Natural killer cell (primary cell): ENCODE measurements at places on chromosomes 4 and X. TPM values are rescaled to one million over a fixed set of nuclear protein-coding genes. Genes with fewer than 3 reads are reported as not detected.

DNA sequence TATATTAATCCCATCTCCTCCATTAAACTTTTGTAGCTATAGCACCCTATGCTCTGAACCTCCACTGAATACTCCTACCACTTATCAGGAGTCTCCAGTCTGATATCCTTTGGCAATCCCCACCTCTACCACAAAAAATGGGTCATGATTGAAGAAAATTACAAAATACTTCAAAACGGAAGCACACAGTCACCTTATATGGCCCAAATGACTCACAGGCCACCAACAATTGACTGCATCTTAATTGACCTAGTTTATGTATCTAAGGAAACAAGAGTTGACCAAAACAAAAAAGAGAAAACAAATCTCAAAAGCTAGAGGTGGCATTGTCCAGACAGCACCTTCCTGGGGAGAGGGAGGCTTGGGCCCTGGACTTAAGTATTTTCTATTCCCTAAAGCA is 120.0 kb upstream of the DIAPH2 start:
- no peaks in the 10 kb centered on the region for H3K27me3 ChIP-seq
- no peak overlapping the region for H3K4me3 ChIP-seq
- no peak for DNase-seq
- H3K4me1 ChIP-seq = no peaks in the 10 kb centered on the region

The AVPR2 gene
- not detected for total RNA-seq

- no peaks in the 10 kb centered on the region for H3K4me1 ChIP-seq
- H3K27me3 ChIP-seq = no peaks in the 10 kb centered on the region
- no peak overlapping the region for H3K27ac ChIP-seq
- no peak for DNase-seq
Observed at GRCh38 chrX:11472381-11472780, 179.2 kb downstream of the AMELX start.

DNA sequence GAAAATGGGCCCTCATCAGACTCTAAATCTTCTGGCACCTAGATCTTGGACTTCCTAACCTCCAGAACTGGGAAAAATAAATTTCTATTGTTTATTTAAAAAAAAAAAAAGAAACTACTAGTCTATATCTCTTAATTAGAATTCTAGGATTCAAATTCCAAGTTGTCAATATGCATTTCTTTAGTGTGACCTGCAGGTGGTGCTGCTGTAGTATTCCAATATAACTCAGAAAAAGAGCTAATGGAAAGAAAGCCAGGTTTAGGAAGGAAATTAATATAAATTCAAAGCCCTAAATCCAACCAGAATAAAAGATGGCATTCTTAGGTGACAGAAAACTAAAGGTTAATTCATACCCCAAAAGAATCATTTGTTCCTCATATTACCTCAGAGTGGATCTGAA is 80.0 kb upstream of the NALF2 start:
- H3K36me3 ChIP-seq = no peaks in the 10 kb centered on the region
- H3K27ac ChIP-seq = no peak overlapping the region
- H3K4me3 ChIP-seq = no peak overlapping the region
- no peaks in the 10 kb centered on the region for H3K4me1 ChIP-seq
- H3K27me3 ChIP-seq = no peaks in the 10 kb centered on the region

The PARM1 gene
- total RNA-seq = 0.14 TPM

GRCh38 chr4:65696436-65696835 is 26.1 kb upstream of the EPHA5 start:
- H3K36me3 ChIP-seq = no peaks in the 10 kb centered on the region
- H3K27ac ChIP-seq = no peak overlapping the region
- H3K4me1 ChIP-seq = no peaks in the 10 kb centered on the region
- H3K27me3 ChIP-seq = no peaks in the 10 kb centered on the region
- H3K4me3 ChIP-seq = no peak overlapping the region

The SPATA18 gene
- not detected for total RNA-seq

The AKAP4 gene
- not detected for total RNA-seq

GRCh38 chr4:76434901-76435527 is at the start of gene SHROOM3:
SHROOM3 (plus strand) TSS chr4:76435229; CDS start chr4:76436053, 824 bp downstream.
- H3K36me3 ChIP-seq = no peaks in the 10 kb centered on the region
- no peaks in the 10 kb centered on the region for H3K27me3 ChIP-seq
- H3K4me1 ChIP-seq = no peaks in the 10 kb centered on the region
- no peak within 1 kb of the TSS for H3K27ac ChIP-seq

- no peaks in the 10 kb centered on the region for H3K27me3 ChIP-seq
- no peak for DNase-seq
- H3K36me3 ChIP-seq = no peaks in the 10 kb centered on the region
- H3K4me3 ChIP-seq = no peak overlapping the region
Observed at GRCh38 chr4:93368968-93369367, 459.6 kb upstream of the ATOH1 start.

The NPY2R gene
- total RNA-seq = not detected

The PNMA6A gene
- total RNA-seq = 0.12 TPM

The SPANXA2 gene
- not detected for total RNA-seq

DNA sequence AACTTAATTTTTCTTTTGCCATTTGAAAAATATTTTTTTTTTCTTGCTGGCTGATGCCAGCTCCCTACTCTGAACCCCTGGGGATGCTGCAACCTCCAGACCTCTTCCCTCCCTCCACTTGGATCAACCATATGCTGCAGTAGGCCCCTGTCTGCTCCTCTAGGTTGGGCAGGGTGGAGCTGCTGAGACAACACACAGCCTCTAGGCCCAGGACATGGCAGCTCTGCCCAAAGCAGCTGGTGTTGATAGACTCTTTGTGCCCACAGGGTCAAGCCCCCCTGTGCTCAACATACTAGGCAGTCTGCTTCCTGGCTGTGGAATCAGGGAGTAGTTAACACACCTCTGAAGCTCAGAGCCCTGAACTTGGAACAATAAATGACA is 19.9 kb upstream of the CLNK start:
- H3K36me3 ChIP-seq = no peaks in the 10 kb centered on the region
- no peaks in the 10 kb centered on the region for H3K4me1 ChIP-seq
- no peak for DNase-seq
- no peak overlapping the region for H3K4me3 ChIP-seq
- no peak overlapping the region for H3K27ac ChIP-seq
- H3K27me3 ChIP-seq = no peaks in the 10 kb centered on the region

DNA sequence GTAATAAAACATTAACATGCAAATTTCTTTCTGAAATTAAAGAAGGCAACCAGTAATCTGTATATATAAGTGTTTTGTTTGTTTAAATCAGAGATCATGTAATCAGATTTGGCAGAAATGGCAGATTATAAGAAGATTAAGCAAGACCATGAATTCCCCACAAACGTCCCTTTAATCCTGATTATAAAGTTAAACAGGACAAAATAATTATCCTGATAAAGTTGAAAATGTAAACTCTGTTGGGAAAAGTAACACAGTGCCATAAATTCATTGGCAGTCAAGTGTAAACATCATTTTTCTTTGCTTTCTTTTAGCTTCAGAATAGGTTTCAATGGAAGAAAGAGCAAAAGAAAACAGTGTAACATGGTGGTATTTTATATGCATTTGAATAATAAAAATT is 256.3 kb downstream of the KCNIP4 start:
- H3K4me1 ChIP-seq = no peaks in the 10 kb centered on the region
- H3K27me3 ChIP-seq = no peaks in the 10 kb centered on the region
- H3K27ac ChIP-seq = no peak overlapping the region
- DNase-seq = no peak
- H3K4me3 ChIP-seq = no peak overlapping the region
- no peaks in the 10 kb centered on the region for H3K36me3 ChIP-seq

DNA sequence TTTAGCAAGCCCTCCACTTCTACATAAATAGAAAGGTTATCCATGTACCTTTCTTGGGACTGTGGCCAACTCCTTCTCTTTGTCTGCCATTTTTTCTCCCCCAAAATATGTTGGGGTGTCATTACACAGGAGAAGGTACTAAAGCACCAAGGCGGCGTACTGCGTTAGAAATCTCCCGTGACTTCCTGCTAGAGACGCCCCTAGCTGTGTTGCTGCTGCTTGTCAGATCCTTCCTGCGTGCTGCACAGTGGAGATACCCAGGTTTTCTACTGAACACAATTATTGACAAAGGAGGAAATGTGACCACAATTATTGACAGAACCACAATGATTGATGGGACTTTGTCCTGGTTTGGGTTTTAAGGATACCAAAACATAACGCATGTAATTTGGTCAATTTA is 97.7 kb downstream of the EFHC2 start:
- H3K27me3 ChIP-seq = no peaks in the 10 kb centered on the region
- H3K27ac ChIP-seq = peak overlapping the region; percentile 35
- peak; percentile 63 for DNase-seq
- no peak overlapping the region for H3K4me3 ChIP-seq

The CLIC2 gene
- 2.2 TPM for total RNA-seq

DNA sequence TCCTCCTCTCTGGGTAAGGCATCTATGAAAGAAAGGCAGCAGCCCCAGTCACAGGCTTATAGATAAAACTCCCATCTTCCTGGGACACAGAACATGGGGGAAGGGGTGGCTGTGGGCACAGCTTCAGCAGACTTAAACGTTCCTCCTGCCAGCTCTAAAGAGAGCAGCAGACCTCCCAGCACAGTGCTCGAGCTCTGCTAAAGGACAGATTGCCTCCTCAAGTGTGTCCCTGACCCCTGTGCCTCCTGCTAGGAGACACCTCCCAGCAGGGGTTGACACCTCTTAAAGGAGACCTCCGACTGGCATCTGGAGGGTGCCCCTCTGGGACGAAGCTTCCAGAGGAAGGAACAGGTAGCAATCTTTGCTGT is 89.9 kb downstream of the EFHC2 start:
- DNase-seq = no peak
- H3K27me3 ChIP-seq = no peaks in the 10 kb centered on the region
- H3K36me3 ChIP-seq = no peaks in the 10 kb centered on the region

The DOCK11 gene
- 130 TPM for total RNA-seq

- no peak overlapping the region for H3K4me3 ChIP-seq
- H3K4me1 ChIP-seq = no peaks in the 10 kb centered on the region
- H3K27me3 ChIP-seq = no peaks in the 10 kb centered on the region
- no peaks in the 10 kb centered on the region for H3K36me3 ChIP-seq
Observed at GRCh38 chr4:84150177-84150576, 348.9 kb downstream of the NKX6-1 start.

The PDZD4 gene
- total RNA-seq = 177 TPM

DNA sequence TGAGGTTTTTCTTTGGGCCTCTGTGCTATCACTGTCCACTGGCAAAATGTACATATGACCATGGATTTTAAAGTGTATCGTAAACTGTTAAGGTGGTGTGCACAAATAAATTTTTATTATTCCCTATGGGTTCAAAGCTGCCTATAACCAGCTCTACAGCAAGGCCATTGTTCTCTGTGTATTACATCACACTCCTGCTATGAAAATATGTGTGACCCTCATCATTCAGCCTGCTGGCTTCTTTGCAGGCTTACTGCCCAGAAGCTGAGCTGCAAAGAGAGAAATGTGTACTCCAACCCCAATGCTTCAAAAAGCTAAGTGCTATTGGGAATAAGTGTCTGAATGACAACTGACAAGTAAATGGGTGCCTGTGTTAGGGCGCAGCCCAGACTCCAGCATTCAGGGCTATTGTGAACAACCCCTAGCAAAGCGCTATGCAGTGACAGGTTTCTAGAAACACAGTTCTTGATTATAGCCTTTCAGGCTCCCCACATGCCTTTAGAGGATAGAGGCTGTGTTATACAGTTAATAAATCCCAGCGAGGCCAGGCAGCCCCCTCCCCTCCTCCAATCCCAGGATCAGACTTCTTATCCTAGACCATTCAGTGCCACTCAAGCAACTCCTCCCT is 220.4 kb upstream of the RADX start:
- H3K4me3 ChIP-seq = no peak overlapping the region
- no peaks in the 10 kb centered on the region for H3K27me3 ChIP-seq
- H3K36me3 ChIP-seq = no peaks in the 10 kb centered on the region

DNA sequence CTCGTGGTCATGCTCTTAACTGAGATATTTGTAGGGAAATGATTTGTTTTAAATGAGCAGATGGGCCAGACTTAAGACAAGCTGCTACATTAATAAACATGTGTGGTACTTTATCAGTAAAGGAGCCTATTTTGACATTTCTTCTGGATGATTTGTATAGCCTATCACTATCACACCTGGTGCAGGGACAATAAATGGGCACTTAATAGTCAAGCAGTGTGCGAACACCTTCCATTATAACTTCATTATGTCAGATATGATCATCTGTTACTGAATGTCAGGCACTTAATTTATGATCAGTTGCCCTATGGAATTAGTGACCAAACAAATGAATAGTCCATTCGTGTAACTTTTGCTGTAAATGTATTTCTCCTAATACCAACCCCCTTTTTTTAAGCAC is 628.8 kb downstream of the ADGRL3 start:
- no peak for DNase-seq
- no peaks in the 10 kb centered on the region for H3K27me3 ChIP-seq
- H3K27ac ChIP-seq = no peak overlapping the region
- no peaks in the 10 kb centered on the region for H3K4me1 ChIP-seq
